ENCODE measurements at places on chromosomes 7 and 10.

GRCh38 chr10:53025172-53025711 is 252.7 kb upstream of the MBL2 start:
- DNase-seq, result no peak

GRCh38 chr10:1050145-1050544 is 1.2 kb upstream of the IDI1 start:
- no peak for DNase-seq

GRCh38 chr7:136055266-136055665 is 78.1 kb upstream of the MTPN start:
- DNase-seq, result no peak

- DNase-seq, result no peak
Measured at GRCh38 chr7:75704928-75705327, 33.8 kb downstream of the HIP1 start.

- DNase-seq, result no peak
Measured at GRCh38 chr7:114761973-114762372, 159.9 kb upstream of the MDFIC start.

DNA sequence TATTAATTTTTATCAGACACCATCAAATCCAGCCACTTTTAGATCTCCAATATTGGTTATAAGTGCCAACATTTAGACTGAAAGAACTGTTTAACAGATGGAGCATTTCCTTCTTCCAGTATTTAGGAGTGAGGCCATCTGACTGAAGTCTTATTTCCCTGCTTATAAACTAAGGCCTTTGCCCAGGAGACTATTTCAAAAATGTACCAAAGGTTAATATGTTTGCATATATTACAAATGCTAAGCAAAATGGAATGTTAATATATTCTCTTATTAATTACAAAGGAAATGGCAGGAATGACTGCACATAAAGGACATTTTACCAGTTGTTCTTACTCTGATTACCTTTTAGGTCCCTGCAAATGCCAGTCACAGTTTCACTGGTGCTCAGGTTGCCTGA is 238.9 kb upstream of the PLXNA4 start:
- no peak for DNase-seq

DNA sequence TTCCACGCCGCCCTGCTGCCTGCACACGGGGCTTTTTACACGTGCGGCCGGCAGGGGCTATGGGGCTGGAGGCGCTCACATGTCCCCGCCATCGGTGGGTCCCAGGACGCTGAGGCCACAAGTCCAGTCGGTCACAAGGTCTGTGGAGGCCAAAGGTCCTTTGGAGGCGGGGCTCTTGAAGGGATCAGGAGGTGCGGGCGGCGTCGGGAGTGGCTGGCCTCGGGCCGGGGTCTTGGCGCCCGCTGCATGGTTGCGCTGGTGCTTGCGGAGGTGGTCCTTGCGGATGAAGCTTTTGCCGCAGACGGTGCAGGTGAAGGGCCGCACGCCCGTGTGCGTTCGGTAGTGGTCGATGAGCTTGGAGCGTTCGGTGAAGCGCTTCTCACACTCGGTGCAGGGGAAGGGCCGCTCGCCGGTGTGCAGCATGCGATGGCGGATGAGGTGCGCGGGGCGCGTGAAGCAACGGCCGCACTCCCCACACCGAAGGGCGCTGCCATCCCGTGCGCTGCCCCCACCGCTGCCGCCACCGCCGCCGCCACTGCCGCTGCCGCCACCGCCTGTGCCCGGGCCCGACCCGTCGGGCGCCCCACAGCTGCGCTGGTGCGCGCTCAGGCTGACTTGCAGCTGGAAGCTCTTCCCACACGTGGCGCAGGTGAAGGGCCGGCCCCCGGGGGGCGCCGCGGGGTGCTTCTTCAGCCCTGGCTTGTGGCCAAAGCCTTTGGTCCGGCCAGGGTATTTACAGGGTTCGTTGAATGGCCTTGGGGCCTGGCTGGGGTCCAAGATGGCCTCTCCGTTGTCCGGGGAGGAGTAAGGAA is 13.7 kb upstream of the ZNF777 start:
- no peak for DNase-seq

Measured in stimulated activated CD4-positive, alpha-beta T cell treated with anti-CD3 and anti-CD28 coated beads, Interleukin-15, amount 100 ng/mL, for 48 hours (primary cell).